Memory B cell (primary cell): ENCODE measurements at places on chromosomes 11 and 22.

GRCh38 chr22:11616811-11617210 is 3911.2 kb upstream of the OR11H1 start:
- H3K27me3 ChIP-seq: no peaks in the 10 kb centered on the region
- H3K36me3 ChIP-seq: peaks cover 21% of the 10 kb centered on the region
- no peak for DNase-seq
- peaks cover 4% of the 10 kb centered on the region for H3K4me1 ChIP-seq
- H3K27ac ChIP-seq: no peak overlapping the region

DNA sequence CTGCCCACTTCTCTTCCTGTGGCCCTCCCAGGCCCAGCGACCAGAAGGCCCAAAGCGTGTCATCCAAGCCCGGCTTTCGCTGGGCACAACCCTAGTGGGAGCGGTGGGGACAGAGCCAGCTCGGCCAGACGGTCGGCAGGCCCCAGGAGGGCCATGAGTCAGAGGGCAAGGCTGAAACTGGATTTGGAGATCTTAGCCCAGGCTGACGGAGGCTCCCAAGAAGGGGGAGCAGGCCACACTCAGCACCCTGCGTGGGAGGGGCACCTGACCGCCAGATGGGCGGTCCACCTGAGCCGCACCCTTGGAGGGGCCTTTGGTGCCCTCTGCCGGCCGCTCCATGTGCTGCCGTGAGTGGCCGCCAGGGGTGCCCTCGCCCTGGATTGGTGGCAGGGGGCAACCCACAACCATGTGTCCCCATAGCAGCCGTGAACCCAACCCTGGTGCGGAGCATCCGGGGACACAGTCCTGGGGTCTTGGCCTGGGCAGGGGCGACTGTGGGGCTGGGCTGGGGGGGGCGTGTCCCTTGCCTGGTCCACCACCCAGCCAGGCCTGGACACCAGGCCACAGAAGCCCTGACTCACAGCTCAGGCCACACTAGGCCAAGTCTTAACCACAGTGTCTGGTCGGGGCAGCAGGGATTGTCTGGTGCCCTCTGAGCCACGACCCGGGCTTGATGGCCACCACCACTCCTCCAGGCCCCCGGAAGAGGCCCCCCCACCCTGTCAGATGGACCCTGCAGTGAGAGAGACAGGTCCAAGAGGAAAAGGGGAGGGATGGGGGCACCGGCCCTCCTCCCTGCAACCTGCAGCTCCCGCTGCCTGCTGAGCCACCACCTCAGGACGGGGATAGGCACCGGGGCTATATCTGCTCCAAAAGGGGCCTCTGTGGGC is 19.2 kb upstream of the TALDO1 start:
- peaks cover 8% of the 10 kb centered on the region for H3K4me1 ChIP-seq
- peaks cover 3% of the 10 kb centered on the region for H3K27me3 ChIP-seq
- H3K27ac ChIP-seq: no peak overlapping the region
- H3K36me3 ChIP-seq: no peaks in the 10 kb centered on the region
- peak; percentile 76 for DNase-seq

DNA sequence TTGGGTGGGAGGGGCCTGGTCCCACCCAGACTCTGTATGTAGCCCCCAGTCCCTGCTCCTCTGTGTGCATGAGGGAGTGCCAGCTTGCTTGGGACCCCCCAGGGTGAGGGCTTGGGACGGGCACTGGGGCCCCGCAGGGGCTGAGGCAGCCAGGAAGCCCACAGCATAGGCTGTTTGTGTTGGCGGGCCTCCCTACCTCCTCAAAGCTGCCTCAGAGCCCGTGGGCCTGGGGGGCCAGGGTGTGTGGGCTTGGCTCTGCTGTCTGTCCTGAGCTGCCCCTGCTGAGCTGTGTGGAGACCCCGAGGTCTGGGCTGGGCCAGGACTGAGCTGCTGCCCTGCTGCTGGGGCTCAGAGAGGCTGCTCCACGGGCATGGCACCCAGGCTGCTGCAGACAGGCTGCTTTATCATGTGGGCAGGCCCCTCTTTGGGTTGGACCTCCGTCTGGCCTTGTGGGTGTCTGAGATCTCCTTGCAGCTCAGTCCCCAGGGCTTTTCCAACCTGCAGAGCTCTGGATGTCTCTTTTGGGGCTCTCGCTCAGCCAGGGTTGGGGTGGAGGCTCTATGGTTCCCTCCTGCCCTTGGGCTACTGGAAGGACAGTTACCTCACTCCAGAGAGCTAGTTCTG is 3.3 kb downstream of the TSPAN4 start:
- H3K36me3 ChIP-seq: no peaks in the 10 kb centered on the region
- no peak overlapping the region for H3K4me3 ChIP-seq
- H3K27ac ChIP-seq: no peak overlapping the region
- DNase-seq: no peak

DNA sequence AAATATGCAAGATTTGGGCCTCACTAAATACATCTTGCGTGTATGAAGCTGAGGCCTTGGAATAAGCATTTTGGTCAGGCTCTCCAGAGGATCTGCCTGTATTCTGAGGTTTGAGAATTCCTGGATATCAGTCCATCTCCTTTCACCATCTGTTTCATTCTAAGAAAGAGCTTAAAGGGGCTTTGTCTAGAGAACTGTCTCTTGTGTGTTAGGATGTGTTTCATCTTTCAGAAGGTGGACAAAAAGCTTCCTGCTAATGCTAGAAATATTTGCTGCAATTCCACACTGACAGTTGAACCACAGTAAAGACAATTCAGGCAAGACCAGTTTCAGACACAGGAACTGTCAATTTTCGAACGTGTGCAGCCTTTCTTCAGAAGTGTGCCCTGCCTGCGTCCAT is 185.4 kb downstream of the DBX1 start:
- H3K4me3 ChIP-seq: no peak overlapping the region
- no peak overlapping the region for H3K27ac ChIP-seq
- peaks cover 16% of the 10 kb centered on the region for H3K27me3 ChIP-seq
- DNase-seq: no peak
- H3K36me3 ChIP-seq: no peaks in the 10 kb centered on the region

DNA sequence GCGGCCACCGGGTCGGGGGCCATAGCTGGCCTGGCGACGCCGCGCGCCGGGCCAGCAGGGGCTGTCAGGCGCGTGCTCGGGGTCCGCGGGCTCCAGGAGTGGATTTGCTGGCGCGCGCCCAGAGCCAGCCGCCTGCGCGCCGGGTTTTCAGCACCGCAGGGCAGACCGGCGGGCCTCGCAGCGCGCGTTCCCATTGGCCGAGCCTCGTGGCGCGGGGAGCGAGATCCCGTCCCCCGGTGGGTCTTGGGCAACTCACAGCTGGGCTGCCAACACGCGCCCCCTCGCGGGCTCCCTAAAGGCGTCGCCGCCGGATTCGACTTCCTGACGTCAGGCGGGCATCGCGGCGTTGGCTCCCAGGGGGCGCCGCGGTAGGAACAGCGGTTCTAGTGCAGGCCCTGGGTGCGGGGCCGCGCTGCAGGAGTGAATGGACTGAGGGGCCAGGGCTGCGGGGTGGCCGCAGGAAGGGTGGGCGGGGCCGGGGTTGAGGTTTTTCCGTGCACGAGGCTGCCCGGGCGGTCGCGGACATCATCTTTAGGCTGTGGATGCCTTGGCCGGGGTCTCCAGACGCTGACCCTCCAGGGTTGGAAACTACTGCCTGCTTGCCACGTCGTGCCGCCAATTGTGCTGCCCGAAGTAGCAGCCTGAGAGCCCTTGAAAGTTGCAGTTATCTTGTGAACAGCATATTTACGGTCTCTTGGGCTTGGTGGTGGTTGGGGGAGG is at the start of gene FADS1:
Gene FADS1 (minus strand): TSS at position 268 of the 720 bp plus-strand sequence. CDS start 74 bp downstream, at position 194.
- peak; percentile 51 for DNase-seq
- H3K4me1 ChIP-seq: peaks cover 16% of the 10 kb centered on the region
- peak within 1 kb of the TSS; percentile 82 for H3K4me3 ChIP-seq
- peaks cover 19% of the 10 kb centered on the region for H3K27me3 ChIP-seq
- no peaks in the 10 kb centered on the region for H3K36me3 ChIP-seq
- H3K27ac ChIP-seq: peak within 1 kb of the TSS; percentile 55

GRCh38 chr11:70075836-70076235 is 2.3 kb upstream of the ANO1 start:
- H3K27ac ChIP-seq: no peak overlapping the region
- no peak for DNase-seq
- H3K4me1 ChIP-seq: peaks cover 3% of the 10 kb centered on the region
- no peaks in the 10 kb centered on the region for H3K36me3 ChIP-seq
